ENCODE measurements at places on chromosomes 6 and 20.

- no peak for DNase-seq
Observed at GRCh38 chr20:32585011-32585585, at the start of gene NOL4L. TSS of gene NOL4L (minus strand) at chr20:32585333. CDS start at chr20:32584890, 443 bp downstream.

DNA sequence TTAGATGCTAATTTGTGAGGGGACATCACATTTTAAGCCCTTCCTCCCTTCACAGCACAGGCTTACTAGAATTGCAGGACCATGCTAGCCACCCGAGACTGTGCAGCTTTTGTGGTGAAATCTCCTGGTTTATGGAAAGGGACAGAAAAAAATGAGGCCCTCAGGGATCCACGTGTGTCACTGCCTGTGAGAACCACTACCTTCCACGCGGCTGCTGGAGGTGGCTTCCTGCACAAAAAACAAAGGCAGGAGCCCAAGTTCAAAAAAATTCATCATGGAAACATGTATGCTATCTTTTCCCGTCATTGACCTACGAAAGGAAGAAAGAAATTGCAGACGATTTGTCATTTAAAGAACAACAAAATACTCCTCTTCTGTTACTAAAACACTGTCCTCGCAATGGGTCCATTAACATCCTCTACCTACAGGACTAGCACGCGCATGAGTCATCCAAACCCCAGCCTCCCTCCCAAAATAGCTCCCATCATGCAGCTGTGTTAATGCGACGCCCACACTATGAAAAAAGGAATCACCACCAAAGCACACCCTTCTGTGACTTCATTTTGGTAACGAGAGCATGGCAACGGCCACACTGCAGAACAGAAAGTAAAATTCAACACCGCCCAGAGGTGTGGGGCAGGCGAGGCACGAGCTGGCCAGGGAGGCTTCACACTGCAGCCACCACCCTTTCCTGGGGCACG, 45.7 kb downstream of the RAMACL start:
- no peak for DNase-seq

DNA sequence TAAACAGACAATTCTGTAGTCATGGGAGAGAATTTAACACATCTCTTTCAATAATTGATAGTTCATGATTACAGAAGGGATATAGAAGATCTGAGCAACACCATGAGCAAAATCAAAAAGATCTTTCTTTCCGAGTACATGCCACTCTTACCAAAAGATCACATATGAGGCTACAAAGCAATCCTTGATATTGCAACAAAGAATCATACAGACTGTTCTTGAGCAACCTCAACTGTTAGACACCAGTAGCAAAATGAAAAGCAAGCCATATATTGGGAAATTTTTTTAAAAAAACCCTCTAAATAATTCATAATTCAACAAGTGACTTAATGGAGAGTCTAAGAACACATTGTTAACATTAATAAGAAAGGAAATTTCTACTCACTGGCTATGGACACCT, 3.6 kb upstream of the CD83 start:
- no peak for DNase-seq

DNA sequence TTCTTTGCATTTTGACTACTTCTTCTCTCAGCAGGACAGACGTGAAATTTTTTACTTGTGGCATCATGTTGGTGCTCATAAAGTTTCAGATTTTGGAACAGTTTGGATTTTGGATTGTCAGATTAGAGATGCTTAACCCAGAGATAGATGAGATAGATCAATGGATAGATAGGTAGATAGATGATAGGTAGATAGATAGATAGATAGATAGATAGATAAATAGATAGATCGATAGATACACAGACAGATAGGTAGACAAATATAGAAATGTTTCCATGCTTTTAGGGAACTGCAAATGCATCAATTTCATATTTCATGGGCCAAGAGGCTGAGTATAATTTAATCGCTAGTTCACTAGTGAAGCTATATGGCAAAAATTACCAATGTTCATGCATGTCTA, 981.5 kb upstream of the ADGRB3 start:
- no peak for DNase-seq

GRCh38 chr20:6769903-6770785, 2.7 kb downstream of the BMP2 start:
- no peak for DNase-seq

DNA sequence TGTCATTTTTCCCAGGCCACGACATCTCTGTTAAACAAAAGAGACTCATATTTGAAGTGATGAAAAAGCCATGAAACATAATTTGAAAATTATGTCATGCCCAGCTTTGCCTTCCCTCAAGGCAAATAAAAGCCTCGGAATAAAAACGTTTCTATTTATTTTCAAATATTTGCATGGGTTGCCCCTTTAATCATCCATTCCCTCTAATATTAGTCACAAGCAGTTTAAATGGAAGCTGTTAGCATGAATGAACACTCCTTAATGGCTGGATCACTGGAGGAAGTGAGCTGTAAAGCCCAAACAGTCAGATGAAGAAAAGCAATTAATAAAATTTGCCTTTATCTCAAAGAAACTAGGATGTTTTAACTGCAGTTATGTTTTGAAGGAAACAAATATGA, 69.3 kb upstream of the STMND1 start:
- no peak for DNase-seq

DNA sequence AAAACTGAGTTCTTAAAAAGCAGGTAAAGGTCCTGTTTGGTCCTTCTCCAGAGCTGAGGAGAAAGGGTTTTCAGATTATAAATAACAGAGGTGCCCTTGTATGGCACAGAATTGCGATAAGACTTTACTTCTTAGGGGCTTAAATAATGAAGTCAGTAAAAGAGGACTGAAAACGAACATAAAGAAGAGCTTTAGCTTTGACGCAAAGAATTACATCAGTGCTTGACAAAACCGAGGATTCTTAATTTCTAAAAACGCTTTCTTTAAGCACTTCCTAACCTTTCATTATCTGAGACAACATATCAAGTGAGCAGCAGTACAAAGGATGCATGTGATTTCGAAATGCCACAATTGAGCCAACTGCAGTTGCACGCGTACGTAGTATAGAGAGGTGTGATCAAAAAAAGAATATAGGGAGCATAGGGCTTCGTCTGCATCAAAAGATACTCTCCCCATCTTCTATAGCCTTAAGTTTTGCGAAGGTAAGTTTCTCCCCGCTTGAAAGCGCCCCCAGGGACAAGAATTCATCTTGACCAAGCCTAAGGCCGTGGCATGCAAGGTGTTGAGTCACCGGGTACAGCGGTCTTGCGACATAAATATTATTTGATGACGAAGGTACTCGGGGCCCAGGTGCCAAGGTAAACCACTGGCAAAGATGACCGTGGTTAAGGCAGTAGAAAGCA, 778 bp upstream of the LOC128125822 start:
- DNase-seq, result peak; percentile 45

- DNase-seq, result no peak
Observed at GRCh38 chr6:150788089-150788488, 77.4 kb upstream of the MTHFD1L start.

DNA sequence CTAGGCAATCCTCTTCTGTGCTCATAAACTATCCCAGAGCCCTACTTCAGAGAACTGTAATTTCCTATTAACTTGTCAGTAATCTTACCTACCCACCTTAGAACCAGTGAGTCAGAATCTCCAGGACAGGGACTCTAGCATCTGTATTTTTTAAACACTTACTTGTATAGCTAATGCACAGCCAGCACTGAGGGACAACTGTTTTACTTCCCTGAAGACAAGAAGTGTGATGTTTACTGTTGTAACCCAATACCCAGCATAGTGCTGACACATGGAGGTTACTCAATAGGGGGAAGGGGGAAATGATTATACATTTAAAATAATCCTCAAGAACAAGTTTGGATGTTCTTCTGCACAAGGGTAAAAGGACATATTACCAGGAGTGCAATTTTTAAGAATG, 130.8 kb downstream of the BTBD9 start:
- DNase-seq, result no peak

DNA sequence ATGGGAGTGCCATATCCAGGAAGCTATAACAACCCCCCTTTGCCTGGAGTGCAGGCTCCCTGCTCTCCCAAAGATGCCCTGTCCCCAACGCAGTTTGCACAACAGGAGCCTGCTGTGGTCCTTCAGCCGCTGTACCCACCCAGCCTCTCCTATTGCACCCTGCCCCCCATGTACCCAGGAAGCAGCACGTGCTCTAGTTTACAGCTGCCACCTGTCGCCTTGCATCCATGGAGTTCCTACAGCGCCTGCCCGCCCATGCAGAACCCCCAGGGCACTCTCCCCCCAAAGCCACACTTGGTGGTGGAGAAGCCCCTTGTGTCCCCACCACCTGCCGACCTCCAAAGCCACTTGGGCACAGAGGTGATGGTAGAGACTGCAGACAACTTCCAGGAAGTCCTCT, 56.7 kb upstream of the TMEM181 start:
- DNase-seq, result no peak

Data from AG04449 (cell line).